Endothelial cell of umbilical vein (primary cell): ENCODE measurements at places on chromosomes 6 and 20. TPM values are rescaled to one million over a fixed set of nuclear protein-coding genes. Genes with fewer than 3 reads are reported as not detected.

DNA sequence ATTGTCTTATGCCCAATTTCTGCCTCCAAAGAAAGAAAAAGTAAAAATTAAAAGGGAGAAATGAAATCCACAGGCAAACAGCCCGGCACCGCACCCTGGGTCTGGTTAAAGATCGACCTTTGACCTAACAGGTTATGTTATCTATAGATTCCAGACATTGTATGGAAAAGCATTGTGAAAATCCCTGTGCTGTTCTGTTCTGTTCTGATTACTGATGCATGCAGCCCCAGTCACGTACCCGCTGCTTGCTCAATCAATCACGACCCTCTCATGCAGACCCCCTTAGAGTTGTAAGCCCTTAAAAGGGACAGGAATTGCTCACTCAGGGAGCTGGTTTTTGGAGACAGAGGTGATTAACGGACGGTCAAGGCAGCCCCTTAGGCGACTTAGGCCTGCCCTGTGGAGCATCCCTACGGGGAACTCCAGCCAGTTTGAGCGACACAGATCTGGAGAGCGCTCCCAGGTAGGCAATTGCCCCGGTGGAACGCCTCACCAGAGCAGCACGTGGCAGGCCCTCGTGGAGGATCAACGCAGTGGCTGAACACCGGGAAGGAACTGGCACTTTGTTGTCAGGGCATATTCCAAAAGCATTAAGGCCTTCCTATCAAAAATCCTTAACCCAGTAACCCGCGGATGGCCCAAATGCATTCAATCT, 12.0 kb upstream of the HFE start:
- no peak for DNase-seq

Gene PXDC1
- 119 and 121 TPM in 2 replicates for total RNA-seq

GRCh38 chr6:146090474-146090873, 61.6 kb downstream of the GRM1 start:
- DNase-seq = no peak

DNA sequence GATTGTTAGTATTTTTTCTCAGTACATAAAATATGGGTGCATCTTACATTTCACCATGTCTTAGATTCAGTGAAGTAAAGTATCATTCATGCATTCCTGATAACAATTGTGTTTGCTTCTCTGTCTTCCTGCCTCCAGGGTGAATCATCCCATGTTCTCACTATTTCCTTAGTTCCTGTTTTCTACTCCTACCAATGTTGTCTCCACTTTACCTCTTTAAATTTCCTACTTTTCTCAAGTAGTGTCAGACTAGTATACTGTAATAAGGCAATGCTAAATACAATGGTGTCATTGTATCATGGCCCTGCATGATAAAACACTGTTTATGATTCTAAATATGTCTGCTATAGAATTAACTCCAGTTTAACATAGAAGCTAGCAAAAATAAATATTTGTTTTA, 37.4 kb upstream of the GABRR1 start:
- peak; percentile 75 for DNase-seq

GRCh38 chr6:33692760-33693158, 18.7 kb downstream of the UQCC2 start:
- no peak for DNase-seq
